ENCODE measurements at places on chromosomes 11 and 22. TPM values are rescaled to one million over a fixed set of nuclear protein-coding genes. Genes with fewer than 3 reads are reported as not detected.

FUT4 gene
- 5.4 TPM for total RNA-seq

GRCh38 chr22:25933158-25933788 is 191.3 kb downstream of the MYO18B start:
- H3K27ac ChIP-seq, result no peak overlapping the region
- no peak for DNase-seq
- H3K27me3 ChIP-seq, result peaks cover 13% of the 10 kb centered on the region
- no peaks in the 10 kb centered on the region for H3K4me1 ChIP-seq
- no peak overlapping the region for H3K4me3 ChIP-seq

GAL3ST3 gene
- total RNA-seq, result 0.36 TPM

WNT7B gene
- total RNA-seq, result not detected

ABCG4 gene
- 0.09 TPM for total RNA-seq

- H3K27ac ChIP-seq, result no peak overlapping the region
- no peak for DNase-seq
- peaks cover 5% of the 10 kb centered on the region for H3K27me3 ChIP-seq
- H3K4me3 ChIP-seq, result no peak overlapping the region
Measured at GRCh38 chr11:92776676-92777075, 192.8 kb upstream of the MTNR1B start.

GRCh38 chr11:24153337-24153736 is 343.5 kb upstream of the LUZP2 start:
- H3K36me3 ChIP-seq, result no peaks in the 10 kb centered on the region
- no peak for DNase-seq
- H3K27me3 ChIP-seq, result no peaks in the 10 kb centered on the region
- H3K27ac ChIP-seq, result no peak overlapping the region

DNA sequence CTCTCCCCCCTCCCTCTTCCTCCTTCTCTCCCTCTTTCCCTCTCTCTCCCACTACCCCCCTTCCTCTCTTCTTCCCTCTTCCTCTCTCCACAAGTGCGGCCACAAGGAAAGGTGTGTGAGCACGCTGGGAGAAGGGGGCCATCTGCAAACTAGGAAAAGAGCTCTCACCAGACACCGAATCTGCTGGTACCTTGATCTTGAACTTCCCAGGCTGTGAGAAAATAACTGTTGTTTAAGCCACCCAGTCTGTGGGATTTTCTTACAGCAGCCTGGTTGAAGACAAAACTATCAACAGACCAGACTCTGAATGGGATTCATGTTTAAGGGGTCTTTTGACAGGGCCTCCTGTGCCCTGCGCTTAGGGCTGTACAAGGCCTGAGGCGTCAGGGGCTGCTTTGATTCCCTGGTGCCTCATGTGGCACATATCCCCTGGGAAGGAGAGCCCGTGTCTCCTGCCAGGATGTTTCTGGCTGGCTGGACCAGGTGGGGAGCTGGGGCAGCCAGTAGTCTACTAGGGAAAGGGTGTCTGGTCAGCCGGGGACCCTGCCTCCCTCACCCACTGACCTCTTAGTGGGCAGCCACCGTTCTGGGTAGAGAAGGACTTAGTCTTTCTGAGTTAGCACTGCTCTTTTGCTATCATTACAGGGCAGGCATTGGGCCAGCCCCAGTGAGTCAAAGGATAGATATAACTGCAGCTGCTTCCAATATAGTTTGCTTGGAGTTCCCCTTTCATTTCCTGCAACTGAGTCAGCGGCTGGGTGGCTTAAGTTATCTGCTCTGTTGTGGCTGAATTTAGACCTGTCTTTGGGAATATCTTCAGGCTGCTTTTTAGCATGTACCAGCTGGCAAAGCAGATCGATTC is 6.2 kb downstream of the PANX1 start:
- peaks cover 48% of the 10 kb centered on the region for H3K4me1 ChIP-seq
- peak overlapping the region; percentile 53 for H3K4me3 ChIP-seq
- peak; percentile 58 for DNase-seq
- no peaks in the 10 kb centered on the region for H3K27me3 ChIP-seq
- H3K27ac ChIP-seq, result peak overlapping the region; percentile 64

DMC1 gene
- total RNA-seq, result 30.7 TPM

DNA sequence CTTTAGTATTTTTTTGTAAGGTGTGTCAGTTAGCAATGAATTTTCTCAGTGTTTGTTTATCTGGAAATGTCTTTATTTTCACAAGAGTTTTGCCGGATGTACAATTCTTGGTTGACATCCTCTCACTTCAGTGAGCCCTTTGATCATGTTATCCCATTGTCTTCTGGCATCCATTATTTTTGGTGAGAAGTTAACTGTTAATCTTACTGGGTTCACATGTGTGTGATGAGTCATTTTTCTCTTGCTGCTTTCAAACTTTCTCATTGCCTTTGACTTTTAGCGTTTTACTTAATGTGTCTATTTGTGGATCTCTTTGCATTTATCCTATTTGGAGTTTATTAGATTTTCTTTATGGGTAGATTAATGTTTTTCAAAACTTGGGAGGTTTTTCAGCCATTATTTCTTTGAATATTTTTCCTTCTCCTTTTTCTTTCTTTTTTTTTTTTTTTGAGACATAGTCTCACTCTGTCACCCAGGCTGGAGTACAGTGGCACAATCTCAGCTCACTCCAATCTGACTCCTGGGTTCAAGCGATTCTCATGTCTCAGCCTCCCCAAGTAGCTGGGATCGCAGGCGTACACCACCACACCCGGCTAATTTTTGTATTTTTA is 100.5 kb upstream of the RRM1 start:
- peaks cover 49% of the 10 kb centered on the region for H3K36me3 ChIP-seq
- H3K4me3 ChIP-seq, result no peak overlapping the region
- H3K4me1 ChIP-seq, result peaks cover 68% of the 10 kb centered on the region
- DNase-seq, result no peak

GRCh38 chr11:3738241-3738640 is 59.1 kb downstream of the NUP98 start:
- H3K36me3 ChIP-seq, result peaks cover 41% of the 10 kb centered on the region
- peak overlapping the region; percentile 15 for H3K27ac ChIP-seq
- H3K4me3 ChIP-seq, result no peak overlapping the region
- no peaks in the 10 kb centered on the region for H3K4me1 ChIP-seq
- no peak for DNase-seq

DNA sequence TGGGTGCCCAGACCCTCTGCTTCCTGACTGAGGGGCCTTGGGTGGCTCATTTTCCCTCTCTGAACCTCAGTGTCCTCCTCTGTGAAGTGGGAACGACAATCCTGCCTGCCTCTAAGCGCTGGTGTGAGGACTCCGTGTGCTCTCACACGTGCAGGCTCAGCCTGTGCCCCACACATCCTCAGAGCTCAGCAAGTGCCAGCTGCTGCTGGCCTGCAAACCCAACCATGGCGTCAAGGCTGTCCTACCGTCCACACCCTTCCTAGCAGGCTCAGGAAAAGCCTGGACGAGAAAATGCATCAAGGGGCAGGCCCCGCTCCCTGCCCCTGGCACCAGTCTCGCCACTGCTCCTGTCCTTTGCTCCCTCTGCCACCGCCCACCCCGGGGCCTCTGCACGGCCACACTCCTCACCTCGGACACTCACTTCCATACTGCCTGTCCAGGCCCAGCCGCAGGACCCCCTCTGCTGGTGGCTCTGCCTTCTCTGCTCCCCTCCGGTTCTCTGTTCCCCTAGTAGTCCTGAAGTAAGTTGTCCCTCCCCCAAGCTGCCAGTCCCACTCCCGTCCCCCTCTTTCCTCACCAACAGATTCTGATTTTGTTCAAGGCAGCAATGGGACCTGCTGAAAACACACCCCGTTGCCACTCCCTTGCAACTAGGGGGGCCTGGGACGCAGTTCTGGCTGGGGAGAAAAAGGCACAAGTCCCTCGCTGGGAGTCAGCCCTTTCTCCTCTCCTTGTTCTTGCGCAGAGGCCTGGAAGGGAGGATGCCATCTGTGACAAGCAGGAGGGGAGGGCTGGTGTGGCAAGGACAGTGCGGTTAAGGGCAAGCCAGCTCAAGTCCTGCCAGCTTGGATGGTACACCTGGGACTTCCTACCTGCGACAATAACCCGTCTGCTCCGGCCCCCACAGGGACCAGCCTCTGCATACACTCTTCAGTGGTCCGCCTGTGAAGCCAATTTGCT is 62.2 kb downstream of the ARFGAP3 start:
- no peaks in the 10 kb centered on the region for H3K36me3 ChIP-seq
- H3K4me1 ChIP-seq, result peaks cover 15% of the 10 kb centered on the region
- no peaks in the 10 kb centered on the region for H3K27me3 ChIP-seq
- no peak overlapping the region for H3K27ac ChIP-seq

DNA sequence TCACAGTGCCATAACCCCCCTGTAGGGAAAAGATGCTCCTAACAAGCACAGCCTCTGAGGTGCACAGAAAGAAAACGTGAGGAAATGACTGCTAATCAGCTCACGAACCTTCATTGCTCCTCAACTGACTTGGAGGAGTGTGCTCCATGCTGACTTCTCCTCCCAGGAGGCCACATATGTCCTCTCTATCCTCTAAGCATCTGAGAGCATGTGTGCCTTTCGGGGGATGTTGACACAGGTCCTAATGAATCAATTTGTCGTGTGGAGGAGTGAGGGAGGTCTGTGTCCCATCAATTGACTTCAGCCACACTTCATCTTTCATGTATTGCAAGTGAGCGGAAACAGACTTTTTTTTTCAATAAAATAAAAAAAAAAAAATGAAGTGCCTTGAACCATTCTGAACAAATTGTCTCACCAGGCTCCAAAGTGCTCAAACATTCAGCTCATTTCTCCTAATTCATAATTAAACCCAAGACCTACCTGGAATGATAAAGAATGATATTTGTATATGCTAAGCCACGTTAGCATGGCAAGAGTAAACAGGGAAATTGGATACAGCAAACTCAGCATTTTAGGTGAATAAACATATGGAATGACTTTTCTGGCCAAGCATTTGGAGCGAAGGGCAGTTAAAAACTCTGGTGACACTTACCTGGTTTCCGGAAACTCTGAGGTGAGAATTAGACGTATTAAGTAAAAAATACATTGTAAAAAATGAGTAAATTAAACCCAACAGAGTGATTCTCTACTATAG is 317.6 kb upstream of the FAT3 start:
- DNase-seq, result no peak
- H3K27me3 ChIP-seq, result no peaks in the 10 kb centered on the region
- H3K27ac ChIP-seq, result no peak overlapping the region
- no peak overlapping the region for H3K4me3 ChIP-seq

FAM89B gene
- 21.4 TPM for total RNA-seq

DNA sequence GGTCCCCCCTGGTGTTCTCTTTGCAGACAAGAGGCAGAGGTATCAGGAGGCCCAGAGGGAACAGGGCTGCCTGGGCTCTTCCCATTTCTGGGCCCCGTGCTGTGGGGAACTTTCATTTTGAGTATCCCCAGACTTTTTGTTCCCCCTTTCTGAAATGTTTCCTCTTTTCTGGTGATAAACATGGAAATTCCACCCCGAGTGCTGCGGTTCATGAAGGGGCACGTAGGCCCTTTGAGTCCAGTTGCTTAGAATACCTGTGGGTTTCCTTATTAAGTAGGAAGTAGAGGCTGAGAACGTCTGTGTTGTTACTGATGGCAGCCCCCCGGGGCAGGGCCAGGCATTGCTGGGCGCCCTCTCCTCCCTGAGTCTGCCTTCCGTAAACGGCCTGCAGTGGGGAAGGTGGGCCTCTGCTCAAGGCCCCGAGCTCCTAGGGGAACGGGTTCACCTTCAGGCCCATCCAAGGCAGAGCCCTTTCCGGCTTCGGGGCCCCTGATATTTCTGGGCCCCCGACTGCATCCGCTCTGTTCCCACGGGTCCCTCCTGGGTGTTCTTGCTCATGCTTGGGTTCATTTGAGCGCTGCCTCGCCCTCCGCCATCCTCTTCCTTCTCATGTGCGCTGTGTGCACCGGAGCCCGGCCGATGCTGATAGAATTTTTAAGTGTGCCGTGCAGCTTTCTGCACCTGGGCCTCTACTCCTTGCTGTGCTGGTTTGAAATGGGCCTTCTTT is 12.0 kb downstream of the TBC1D22A start:
- DNase-seq, result no peak
- peak overlapping the region; percentile 60 for H3K4me3 ChIP-seq

DNA sequence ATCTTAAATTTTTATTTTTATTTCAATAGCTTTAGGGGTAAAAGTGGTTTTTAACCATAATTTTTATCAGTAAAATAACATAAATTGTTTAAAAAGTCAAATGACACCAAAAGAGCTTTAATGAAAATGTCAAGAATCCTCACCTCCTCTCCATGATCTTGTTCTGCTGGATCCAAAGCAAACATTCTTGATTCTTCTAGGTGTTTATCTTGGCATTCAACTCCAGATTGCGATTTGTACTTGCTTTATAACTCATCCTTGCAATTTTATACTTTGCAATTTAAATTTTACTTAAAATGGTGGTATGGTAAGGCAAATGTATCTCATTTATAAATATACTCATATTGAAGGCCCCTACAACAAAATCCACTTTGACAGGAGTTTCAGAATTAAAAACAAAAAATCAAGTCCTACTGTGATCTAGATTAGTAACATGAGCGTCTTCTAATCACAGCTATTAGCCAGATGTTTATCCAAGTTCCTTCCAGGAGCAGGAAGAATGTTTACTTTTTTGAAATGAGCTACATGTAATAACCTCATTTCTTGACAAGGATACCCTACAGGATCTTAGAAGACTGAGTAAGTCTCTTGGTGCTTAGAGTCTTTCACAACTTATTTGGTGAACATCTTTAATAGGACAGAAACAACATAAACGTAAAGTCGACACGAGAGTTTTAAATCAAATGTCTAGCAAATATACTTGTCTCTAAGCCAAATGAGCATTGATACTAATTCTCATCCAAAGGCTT is 72.4 kb upstream of the CARD18 start:
- no peak overlapping the region for H3K4me3 ChIP-seq

Data from activated T-cell treated with anti-CD3 and anti-CD28 coated beads, Interleukin-2, amount 50 U/mL, for 72 hours (primary cell).